MG63 (cell line): ENCODE measurements at places on chromosomes 5 and 9. TPM values are rescaled to one million over a fixed set of nuclear protein-coding genes. Genes with fewer than 3 reads are reported as not detected.

The KIF24 gene
- 1.7 and 1.8 TPM in 2 replicates for total RNA-seq

The PCDHA11 gene
- not detected in 2 replicates for total RNA-seq

The BAAT gene
- 0.13 TPM in 1 of 2 replicates, not detected in the other for total RNA-seq

The UNC13B gene
- total RNA-seq = 1.2 and 2.4 TPM in 2 replicates

The C9orf153 gene
- total RNA-seq = not detected in 2 replicates

The IL13 gene
- total RNA-seq = not detected in 2 replicates

The SEMA5A gene
- 22.3 and 27.9 TPM in 2 replicates for total RNA-seq

The FRMD3 gene
- total RNA-seq = 1.1 TPM in 1 of 2 replicates, not detected in the other
